NCI-H1930 (cell line): ENCODE measurements at places on chromosomes 6 and 20.

GRCh38 chr6:147366290-147366689 is 142.2 kb upstream of the SAMD5 start:
- no peak for DNase-seq

GRCh38 chr6:122484760-122485159 is 13.2 kb upstream of the SERINC1 start:
- DNase-seq: no peak

DNA sequence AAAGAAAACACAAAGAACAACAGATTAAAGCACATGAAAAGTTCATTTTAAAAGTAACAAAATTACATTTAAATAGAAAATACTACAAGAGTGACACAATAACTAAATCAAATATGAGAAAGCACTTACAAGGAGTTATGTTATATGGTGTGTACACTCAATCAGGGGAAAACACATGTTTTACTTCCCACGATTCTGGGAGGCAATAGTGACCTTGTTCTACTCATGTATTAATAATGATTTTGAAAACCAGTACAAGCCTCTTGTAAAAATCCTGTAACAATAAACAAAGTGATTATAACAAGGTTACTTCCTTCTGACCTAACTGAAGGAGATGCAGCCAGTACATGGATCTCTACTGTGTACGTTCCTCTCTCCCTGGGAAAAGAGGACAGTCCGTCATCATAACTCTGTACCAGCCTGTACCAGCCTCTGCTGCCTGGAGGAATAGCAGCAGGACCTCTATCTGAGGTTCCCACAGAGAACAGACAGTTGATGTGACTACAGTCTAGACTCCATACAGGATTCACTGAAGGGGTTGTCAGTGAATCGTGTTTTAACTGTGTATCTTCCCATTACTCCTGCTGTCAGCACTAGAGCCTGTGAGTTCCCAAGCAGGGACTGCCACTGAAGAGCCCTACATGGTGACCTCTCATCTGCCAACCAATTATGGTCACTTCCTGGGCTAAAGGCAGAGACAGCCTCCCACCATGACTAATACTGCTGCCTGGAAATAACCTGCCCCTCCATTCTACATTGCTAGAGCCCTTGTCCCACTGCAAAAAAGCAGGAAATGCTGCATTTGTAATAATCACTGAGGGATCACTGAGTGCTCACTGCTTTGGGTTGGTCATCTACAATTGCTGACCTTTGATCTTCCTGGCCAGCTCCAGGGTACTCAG is 149.7 kb downstream of the KIF16B start:
- no peak for DNase-seq

DNA sequence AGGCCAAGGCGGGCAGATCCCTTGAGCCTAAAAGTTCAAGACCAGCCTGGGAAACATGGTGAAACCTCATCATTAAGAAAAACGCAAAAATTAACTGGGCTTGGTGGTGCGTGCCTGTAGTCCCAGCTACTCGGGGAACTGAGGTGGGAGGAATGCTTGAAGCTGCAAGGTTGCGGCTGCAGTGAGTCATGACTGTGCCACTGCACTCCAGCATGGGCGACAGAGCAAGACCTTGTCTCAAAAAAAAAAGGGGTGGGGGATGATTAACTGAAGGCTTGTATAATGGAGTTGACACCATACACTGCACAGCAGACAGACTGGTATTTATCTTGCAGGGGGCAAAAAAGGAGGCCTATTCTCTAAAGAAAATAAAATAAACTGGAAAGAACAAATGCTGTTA is 27.7 kb downstream of the SRPK1 start:
- DNase-seq: no peak
